ENCODE measurements at places on chromosomes 7 and 10. TPM values are rescaled to one million over a fixed set of nuclear protein-coding genes. Genes with fewer than 3 reads are reported as not detected.

SLC39A12 gene
- not detected for total RNA-seq

ADAM22 gene
- 0.74 TPM for total RNA-seq

OR2A5 gene
- not detected for total RNA-seq

TCERG1L gene
- total RNA-seq, result 1.0 TPM

NANOS1 gene
- 1.4 TPM for total RNA-seq

PPP1R17 gene
- total RNA-seq, result not detected

DNAJC12 gene
- total RNA-seq, result 0.49 TPM

PNLIP gene
- not detected for total RNA-seq

Data from lower leg skin (tissue), 4 donors.